Foreskin fibroblast (primary cell): ENCODE measurements at places on chromosomes 4 and X.

- DNase-seq: no peak
These were observed 15.3 kb downstream of the SLC6A8 start for GRCh38 chrX:153703036-153703370.

GRCh38 chr4:140130677-140131076 is 23.3 kb downstream of the MAML3 start:
- peak; percentile 85 for DNase-seq

DNA sequence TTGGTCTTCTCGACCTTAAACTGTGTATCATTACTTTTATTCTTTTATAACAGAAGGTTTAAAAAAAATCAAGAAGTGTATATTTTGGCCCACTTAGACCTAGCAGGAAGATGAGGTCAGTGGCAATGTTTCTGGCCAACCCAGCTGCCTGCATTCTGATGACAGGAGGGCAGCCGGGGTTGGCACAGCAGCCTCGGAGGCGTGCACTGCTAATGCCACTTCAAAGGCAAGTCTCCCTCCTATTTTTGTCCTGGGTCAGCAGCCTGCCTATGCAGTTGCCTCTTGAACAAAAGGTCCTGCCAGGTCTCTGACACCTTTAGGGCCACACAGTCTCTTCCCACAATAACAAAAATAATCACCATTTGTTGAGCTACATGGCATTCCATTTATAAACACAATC is 89.4 kb upstream of the MYOZ2 start:
- DNase-seq: no peak

DNA sequence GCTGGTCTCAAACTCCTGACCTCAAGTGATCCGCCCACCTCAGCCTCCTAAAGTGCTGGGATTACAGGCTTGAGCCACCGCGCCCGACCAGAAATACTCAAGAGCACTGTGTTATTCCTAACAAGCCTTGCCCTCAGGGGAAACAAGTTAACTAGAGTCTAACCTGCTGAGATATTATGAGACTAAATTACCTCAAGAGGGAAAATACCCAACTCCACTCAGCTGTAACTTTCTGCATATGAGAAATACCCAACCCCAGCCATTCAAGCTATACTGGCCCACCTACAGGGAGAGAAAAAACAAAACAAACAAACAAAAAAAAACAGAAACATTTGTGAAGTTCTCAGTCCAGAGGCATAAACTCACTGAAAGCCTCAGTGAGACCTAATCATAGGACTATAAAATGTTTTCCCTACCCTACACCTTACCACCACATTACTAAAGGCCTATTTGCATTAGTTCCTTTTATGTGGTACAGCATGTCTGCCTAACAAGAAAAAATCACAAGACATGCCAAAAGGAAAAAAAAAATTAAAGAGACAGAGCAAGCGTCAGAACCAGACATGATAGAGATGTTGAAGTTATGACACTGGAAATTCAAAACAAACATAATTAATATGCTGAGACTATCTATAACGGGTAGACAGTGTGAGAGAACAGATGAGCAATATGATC is 876.0 kb downstream of the FSTL5 start:
- DNase-seq: no peak

GRCh38 chrX:6292599-6292998 is 63.9 kb upstream of the NLGN4X start:
- DNase-seq: no peak

GRCh38 chrX:119055687-119056086 is 17.1 kb upstream of the CT47C1 start:
- DNase-seq: no peak

GRCh38 chr4:144213371-144213770 is 72.9 kb upstream of the GYPA start:
- no peak for DNase-seq

- no peak for DNase-seq
These were observed 1806.8 kb upstream of the TENM3 start for GRCh38 chr4:180436361-180436760.

GRCh38 chrX:78375894-78376293 is 48.5 kb upstream of the CYSLTR1 start:
- DNase-seq: peak; percentile 57
